ENCODE measurements at places on chromosomes 1 and 21. TPM values are rescaled to one million over a fixed set of nuclear protein-coding genes. Genes with fewer than 3 reads are reported as not detected.

GRCh38 chr1:184889902-184890301, 84.4 kb downstream of the NIBAN1 start:
- no peak for DNase-seq

GRCh38 chr1:67745875-67746698, 61.1 kb downstream of the GADD45A start:
- no peak for DNase-seq

DNA sequence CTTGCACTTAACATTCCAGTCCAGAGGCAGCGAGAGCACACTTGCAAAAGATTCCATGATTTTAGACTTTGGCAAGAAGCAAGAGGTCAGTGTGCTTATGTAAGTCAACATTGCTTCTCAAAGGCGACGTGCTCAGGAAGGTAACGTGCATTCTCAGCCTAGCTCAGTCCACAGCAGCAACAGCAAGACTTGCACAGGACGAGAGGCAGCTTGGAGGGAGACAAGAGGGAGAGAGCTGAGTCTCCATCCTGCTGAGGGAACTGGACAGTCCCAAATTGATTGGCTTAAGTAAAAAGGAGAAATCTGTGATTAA, 56.5 kb downstream of the PTP4A2 start:
- DNase-seq = peak; percentile 62

- no peak for DNase-seq
Measured at GRCh38 chr1:98355656-98356383, 305.7 kb upstream of the SNX7 start.

- DNase-seq = no peak
Measured at GRCh38 chr1:70331962-70332361, 22.6 kb downstream of the ANKRD13C start.

DNA sequence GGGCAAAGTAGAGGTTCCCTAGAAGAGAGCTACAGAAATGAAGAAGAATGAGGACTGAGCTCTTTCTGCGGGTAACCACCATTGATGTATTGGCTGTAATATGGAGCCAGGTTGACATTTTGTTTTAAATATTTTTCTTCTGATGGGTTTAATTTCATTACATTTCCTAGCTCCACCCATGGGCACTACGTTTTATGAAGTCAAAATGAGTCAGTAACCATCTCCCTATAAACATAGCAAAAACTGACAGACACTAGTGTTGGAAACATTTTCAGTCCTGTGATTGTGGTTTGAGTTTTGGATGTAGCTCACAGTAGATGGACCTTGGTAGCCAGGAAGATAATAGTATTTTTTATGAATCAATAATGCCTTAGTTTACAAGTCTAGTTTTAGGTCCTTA, 470.4 kb upstream of the B3GALT2 start:
- DNase-seq = no peak

DNA sequence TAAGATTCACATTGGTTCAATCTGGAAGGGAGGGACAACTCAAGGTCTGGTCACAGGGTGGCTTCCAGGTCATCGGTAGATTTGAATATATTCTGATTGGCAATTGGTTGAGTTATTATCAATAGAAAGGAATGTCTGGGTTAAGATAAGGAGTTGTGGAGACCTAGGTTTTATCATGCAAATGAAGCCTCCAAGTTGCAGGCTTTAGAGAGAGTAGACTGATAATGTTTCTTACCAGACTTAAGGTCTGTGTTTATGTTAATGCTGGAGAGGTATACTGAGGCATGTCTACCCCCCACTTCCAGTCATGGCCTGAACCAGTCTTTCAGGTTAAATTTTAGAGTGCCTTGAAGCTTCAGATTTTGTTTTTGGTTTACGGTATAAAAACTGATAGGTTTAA, 29.7 kb downstream of the USP25 start:
- no peak for DNase-seq

DNA sequence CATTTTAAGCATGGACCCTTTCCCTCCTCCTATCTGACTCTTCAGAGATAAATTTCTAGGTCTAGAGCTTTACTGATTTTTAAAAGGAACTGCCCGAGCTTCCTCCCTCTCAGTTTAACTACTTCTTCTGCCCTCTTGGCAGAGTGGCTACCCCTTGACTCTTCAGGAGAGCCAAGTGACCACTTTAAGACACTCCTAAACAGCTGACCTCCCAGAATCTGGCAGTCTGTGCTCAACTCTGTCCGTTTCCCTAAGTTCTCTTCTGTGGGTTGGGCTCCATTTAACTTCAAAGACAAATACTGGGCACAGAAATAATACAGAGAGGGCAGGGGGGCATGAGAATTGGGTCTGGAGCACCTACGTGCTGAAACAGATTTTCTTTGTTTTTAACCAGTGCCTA, 196.3 kb upstream of the FOXD3 start:
- DNase-seq = no peak

DNA sequence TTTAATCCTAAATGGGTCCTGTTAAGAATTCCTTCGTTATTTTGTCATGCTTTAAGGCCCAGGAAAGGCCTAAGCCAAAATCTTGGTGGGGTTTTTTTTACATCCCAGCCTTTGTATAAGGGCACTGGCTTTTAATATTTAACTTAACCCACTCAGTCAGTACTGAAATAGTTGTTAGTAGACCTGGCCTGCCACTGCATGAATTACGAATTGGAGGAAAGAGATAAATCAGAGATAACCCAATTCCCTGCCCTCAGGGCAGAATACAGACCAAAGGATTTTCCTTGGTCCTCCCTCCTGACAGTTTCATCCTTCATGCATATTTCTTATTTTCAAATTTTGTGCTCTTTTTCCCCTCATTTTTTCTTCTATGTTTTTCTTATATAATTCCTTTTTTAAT, 193.0 kb downstream of the FASLG start:
- DNase-seq = no peak

DNA sequence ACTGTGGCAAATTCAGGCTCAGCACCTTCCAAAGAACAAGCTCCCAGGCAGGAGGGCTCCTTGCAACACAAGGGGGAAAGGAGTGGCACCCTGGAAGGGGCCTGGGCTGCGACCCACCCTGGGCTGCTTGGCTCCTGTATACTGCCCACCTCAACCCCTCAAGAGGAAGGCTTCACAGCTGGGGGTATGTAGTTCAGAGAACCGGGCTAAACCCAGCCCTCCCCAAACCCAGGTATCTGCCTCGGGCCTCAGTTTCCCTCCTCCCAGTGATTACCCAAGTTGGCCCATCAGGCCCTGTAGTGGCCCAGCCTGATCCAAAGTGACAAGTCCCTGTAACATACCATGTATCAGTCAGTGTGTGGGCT, 7.5 kb downstream of the TENT5B start:
- DNase-seq = no peak

GRCh38 chr1:76170513-76170912, 96.0 kb downstream of the ST6GALNAC3 start:
- no peak for DNase-seq

DNA sequence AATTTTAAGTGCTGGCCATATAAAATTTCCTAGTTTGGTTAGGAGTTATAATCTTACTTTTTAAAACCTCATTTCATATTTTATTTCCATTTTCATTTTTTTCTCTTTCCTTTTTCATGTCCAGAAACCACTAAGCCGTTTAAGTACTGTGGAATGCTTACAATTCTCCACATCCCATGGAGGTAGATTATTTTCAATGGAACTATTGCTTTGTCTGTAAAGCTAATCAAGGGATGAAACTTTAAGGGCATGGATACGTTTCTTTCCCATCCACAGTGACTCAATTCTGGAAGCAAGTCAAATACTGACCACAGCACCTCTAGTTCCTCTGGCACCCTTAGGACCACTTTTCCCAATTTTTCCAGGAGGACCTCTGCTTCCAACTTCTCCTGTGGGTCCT, 139.1 kb upstream of the ZNHIT6 start:
- no peak for DNase-seq

- DNase-seq = no peak
Measured at GRCh38 chr21:20260124-20260523, 738.1 kb upstream of the NCAM2 start.

- no peak for DNase-seq
Measured at GRCh38 chr1:93842750-93843500, 36.1 kb downstream of the DNTTIP2 start.

DNA sequence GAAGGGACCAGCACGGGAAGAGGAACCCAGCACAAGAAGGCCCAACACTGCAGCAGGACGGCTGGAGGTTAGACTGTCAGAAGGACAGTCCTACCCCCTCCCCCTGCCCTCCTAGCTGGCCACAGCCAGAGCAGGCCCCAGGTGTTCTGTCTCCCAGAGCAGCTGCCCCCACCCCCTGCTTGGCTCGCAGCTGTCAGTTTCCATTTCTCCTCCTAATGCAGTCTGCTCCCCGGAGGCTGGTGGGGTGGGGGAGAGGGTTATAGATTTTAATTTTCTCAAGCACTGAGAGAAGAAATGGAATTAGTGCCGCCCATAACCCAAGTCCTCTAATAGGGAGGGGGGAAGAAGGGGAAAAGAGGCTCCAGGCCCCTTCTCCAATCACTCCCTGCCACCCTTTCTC, 13.0 kb upstream of the PEAR1 start:
- no peak for DNase-seq

DNA sequence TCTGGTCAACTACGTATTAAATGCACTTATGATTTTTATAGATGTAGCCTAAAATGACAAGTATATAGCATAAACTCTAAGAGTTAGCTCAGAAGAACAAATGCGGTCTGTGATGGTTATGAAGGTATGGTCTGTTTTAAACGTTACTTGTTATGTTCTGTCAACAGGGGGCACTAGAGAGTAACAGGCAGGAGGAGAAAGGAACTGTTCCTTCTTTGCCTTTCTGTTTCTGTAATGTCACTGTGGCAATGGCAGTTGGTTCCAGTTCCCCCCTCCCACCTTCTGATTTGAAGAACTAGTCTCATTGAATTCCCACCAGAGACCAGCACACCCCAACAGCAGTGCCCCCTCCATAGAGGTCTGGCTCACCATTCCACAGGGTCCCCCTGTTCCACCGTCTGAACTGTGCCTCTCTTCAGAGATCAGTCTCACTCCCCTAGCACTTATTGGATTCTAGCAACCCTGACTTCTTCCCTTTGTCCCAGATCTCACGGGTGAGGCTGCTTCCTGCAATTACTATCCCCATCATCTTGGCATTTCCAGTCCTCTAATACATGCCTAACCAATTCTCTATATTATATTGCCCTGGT, 14.0 kb downstream of the KRTAP24-1 start:
- no peak for DNase-seq

GRCh38 chr1:213440766-213441165, 389.7 kb downstream of the RPS6KC1 start:
- no peak for DNase-seq

IVL gene
- total RNA-seq = not detected

ZRANB2 gene
- 21.5 TPM for total RNA-seq

MATN1 gene
- not detected for total RNA-seq

SPATA6 gene
- total RNA-seq = 7.5 TPM

PALMD gene
- total RNA-seq = 17.1 TPM

TMEM51 gene
- total RNA-seq = 2.4 TPM

AXDND1 gene
- not detected for total RNA-seq

NBPF20 gene
- 10.0 TPM for total RNA-seq
